Tibial nerve (tissue), 4 donors: ENCODE measurements at places on chromosomes 1 and 21. TPM values are rescaled to one million over a fixed set of nuclear protein-coding genes. Genes with fewer than 3 reads are reported as not detected.

DNA sequence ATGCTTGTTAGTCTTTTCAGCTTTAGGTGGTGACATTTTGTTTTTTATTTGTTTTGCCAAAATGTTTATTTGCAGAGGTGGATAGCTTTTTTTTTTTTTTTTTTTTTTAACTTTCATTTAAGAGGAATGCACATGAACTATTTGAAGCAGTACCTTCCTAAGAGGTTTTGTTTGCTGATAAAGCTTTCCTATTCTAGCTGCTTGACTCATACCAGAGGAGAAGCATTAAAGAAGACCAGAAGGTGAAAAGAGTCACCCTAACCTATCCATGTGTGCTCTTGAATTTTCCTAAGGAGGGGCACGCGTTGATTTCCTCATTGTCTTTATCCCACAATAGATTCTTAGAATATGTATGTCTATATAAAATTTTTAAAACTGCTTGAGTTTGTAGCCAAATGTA lies 57.7 kb downstream of the PRDM2 start:
- DNase-seq: no peak

DNA sequence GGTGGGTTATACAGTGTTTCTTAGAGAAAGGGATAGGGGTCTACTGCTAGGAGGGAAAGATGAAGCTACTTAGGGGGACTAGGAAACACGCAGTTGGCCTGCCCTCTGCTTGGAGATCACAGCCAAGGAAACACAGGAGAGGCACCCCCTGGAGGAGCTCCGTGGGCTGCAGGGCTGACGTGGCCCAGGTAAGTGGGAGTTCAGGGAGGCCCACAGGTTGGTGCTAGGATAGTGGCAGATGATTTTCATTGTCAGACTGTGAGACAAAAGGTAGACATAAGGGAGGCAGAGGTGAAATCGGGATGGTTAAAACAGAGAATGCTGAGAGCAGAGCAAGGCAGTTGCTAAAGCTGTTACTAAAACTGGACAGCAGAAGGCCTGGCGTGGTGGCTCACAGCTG lies 463.0 kb downstream of the DSCAM start:
- DNase-seq: no peak

- no peak for DNase-seq
These were observed 202.3 kb upstream of the BRINP3 start for GRCh38 chr1:190679983-190680382.

DNA sequence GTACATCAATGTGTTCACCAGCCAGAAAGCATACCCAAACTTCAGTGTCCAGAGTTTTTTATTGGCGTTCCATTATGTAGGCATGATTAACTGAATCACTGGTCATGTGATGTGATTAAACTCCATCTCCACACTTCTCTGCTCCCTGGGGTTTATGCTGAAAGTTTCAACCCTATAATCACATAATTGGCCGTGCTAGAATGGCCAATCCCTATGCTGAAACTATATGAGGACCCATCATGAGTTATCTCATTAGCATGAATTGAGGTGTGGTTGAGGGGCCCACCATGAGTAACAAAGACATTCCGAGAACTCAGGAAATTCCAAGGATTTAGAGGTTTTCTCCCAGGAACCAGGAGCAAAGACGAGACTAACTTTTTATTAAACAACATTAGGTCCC lies 31.8 kb upstream of the FBXO28 start:
- DNase-seq: no peak

GRCh38 chr1:48978413-48978812 lies 201.7 kb upstream of the BEND5 start:
- no peak for DNase-seq

- DNase-seq: no peak
These were observed 6.8 kb downstream of the THEM5 start for GRCh38 chr1:151846686-151847237.

DNA sequence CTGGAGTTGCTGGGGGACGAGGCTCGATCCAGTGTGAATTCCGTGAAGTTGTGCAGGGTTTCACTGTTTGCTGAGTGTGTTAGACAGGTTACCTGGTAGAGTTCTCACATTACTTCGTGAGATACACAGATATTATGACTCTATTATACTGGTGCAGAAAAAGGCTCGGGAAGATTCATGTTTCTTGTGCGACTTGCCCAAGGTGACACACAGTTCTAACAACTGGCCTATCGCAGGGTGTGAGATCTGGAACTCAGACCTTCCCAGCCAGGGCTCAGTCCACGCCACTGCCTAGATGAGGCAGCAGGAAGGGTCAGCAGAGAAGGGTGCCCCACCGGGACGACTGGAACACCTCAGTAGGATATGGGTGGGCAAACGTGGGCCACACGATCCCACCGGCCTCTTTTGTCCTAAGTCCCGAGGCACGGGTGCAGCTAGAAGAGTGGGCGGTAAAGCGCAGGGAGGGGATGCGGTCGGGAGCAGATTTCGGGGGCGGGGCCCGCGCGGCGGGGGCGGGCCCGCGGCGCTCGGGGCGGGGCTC lies 296 bp upstream of the RNPEP start:
- DNase-seq: peak; percentile 56

GRCh38 chr1:4000811-4001251 lies 100.8 kb upstream of the C1orf174 start:
- DNase-seq: no peak

DNA sequence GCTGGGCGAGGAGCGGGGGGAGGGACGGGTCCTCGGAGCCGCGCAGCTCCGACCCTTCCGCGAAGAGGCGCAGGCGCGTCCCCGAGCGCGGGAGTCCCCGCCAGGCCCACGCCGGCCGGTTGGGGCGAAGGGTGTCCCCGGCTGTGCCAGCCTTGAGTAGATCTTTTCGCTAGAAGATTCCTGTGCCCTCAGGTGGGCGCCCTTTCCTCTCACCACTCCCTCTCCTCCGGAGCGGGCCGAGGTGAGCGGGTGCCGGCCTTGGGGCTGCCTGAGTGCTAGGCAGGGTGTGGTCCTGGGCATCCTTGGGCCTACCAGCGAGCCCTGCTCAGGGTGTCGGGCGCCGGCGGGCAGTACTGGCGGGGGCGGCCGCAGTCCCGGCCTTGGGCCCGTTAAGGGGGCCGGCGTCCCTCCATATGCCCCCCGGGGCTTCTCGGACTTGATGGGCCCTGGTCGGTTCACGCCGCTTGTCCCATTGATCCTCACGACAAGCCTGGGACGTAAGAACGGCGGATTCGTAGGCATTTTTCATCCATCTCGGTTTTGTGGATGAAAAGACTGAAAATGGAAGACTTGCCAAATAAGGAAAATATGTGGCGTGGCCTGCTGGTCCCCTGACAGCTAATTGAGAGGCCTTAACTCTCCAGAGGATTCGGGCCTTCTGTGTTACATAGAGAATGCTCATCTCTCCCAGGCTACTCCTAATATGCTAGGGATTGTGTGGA lies 712 bp downstream of the DEGS1 start:
- no peak for DNase-seq

GRCh38 chr1:65297706-65298105 lies 11.6 kb upstream of the DNAJC6 start:
- no peak for DNase-seq

DNA sequence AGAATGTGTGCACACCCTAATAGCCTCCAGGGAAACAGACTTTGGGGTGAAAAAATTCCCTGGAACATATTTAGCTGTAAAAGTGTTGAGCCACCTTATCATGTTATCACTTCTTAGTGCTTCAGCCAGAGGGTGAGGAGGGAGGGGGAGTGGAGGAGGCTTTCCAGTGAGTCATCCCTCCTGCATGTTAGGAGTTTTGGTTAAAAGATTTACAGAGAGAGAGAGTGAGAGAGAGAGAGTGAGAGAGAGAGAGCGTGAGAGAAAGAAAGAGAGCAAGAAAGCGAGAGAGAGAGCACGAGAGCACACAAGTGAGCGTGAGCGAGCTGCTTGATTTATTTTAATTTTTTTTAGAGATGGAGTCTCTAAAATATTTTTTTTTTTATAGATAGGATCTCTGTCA lies 13.5 kb upstream of the CACNA1E start:
- DNase-seq: no peak

GRCh38 chr21:23249760-23250159 lies 2251.6 kb downstream of the NCAM2 start:
- no peak for DNase-seq

DNA sequence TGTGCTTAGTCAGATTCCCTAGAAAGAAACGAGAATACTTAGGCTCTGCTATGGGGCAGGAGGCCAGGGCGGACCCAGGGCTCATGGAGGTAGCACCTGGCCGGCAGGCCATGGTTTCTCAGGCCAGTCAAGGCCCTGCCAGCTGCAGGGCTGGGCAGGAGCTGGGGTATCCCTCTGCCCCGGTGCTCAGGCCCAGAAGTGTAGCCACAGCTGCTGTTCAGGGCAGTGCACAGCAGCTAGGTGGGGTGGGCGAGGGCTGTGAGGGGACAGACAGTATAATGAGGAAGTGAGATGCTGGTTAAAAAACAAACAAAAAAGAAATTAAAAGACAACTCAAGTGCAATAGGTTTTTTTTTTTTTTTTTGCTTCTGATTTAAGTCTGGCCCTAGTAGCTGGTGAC lies 34.0 kb upstream of the EDN2 start:
- no peak for DNase-seq

- no peak for DNase-seq
These were observed 5.2 kb downstream of the RGL1 start for GRCh38 chr1:183810121-183810520.

- DNase-seq: no peak
These were observed 47.6 kb upstream of the RAP1A start for GRCh38 chr1:111571987-111572386.

Gene GPR153
- 11.8 TPM for total RNA-seq

Gene KCNC4
- total RNA-seq: 2.9 TPM

Gene UMODL1
- total RNA-seq: not detected

Gene SLFNL1
- total RNA-seq: 0.20 TPM

Gene SHISA4
- total RNA-seq: 67.5 TPM

Gene GJB5
- total RNA-seq: 1.0 TPM
